Inflammatory macrophage (primary cell): ENCODE measurements at places on chromosomes 16 and 17.
A peak's percentile ranks its signal among the peaks of the same experiment; 100 is the strongest.

GRCh38 chr17:6092903-6093468 lies 22.8 kb downstream of the WSCD1 start:
- no peak for DNase-seq

DNA sequence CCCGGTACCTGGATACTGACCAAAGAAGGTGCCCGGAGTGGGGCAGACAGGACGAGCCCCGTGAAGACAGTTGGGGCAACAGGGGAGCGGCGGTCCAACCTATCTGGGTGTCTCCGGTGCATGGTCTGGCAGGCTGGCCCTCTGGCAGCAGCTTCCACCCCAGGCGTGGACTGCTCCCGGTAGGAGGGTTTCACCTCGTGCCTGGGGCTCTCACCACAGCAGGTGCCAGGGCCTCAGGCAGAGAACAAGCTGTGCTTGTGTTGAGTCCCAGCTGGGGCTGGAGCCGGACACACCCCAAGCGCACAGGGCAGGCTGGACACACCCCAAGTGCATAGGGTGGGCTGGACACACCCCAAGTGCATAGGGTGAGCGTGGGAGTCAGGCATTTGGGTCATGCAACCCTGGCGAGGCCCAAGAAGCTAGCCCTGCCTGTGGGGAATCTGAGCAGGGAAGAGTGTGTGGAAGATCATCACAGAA lies 1.5 kb upstream of the FBXL16 start:
- DNase-seq, result no peak

GRCh38 chr17:44223541-44224071 lies 4.1 kb upstream of the UBTF start:
- no peak for DNase-seq

- no peak for DNase-seq
Observed at GRCh38 chr16:56594292-56594619, 4.9 kb downstream of the MT3 start.

DNA sequence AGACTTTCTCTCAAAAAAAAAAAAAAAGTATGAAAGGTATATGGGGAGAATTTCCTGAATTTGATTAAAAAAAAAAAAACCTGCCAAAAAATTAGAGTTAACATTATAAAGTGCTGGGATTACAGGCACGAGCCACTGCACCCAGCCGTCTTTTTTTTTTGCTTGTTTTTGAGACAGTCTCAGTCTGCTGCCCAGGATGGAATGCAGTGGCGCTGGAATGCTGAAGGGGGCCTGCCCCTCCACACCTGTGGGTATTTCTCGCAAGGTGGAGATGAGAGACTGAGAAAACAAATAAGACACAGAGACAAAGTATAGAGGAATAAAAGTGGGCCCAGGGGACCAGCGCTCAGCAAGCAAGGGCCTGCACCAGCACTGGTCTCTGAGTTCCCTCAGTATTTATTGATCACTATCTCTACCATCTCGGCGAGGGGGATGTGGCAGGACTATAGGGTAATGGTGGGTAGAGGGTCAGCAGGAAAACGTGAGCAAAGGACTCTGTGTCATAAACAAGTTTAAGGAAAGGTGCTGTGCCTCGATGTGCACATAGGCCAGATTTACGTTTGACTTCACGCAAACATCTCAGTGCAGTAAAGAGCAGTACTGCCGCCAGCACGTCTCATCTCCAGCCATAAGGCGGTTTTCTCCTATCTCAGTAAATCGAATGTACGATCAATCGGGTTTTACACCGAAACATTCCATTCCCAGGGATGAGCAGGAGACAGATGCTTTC lies 117.2 kb downstream of the GOSR1 start:
- DNase-seq, result no peak

DNA sequence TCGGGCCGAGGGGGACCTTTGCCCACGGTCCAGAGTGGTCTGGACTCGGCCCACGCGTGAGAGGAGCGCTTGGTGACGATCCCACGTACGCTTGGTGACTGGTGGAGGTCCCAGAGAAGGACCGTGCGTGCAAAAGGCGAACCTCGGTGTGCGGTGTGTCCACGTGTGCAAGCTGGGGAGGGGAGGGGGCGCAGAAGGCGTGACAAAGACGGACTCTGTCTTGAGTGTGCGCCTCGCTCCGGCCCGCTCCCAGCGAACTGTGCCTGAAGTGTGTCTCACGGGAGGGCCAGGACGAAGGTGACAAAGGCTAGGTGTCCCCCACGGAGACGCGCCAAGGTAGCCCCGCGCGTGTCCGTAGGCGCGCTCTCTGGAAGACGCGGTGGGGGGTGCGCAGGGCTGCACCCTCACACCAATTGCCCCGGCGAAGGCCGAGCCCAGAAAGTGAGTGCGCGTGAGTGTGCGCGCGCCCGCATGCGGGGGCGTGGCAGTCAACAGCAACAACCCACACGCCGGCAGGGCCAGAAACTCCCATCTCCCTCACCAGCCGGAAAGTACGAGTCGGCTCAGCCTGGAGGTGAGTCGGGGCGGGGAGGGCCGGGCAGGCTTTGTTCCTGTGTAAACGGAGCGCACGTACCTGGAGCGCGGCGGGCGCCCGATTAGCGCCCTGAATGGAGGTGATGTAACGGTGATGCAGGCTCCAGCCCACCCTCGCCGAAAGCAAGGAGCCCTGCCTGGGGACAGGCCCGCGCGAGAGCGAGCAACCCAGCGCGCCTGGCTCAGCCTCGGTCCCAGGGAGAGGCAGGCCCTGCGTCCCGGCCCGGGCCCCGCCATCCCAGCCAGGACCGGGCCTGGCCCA lies at the start of gene GPRC5C:
Gene GPRC5C, plus strand, starts transcription at position 521 of the 856 bp plus-strand sequence. CDS start 7,689 bp downstream, outside the sequence.
- DNase-seq, result no peak

DNA sequence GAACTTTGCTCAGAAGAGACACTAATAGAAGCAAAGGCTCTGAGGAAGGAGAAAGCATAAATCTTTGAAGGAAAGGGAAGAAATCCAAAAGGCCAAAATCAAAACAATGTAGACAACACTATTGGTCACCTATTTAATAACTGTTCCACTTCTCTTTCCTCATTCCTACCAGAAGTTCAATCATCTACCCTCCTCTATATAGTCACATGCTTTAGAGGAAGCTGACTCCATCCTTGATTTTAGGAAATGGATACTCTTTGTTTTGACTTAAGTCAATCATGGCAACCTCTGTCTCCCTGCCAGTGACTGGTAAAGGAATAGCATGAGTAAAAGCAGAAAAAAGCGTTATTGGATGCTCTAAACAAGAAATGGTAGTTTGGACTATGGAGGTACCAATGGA lies 7.3 kb downstream of the BRIP1 start:
- peak; percentile 6 for DNase-seq

- DNase-seq, result no peak
Observed at GRCh38 chr16:54937671-54938211, 7.1 kb downstream of the IRX5 start.

GRCh38 chr16:31351942-31352325 lies 3.0 kb upstream of the ITGAX start:
- peak; percentile 96 for DNase-seq

DNA sequence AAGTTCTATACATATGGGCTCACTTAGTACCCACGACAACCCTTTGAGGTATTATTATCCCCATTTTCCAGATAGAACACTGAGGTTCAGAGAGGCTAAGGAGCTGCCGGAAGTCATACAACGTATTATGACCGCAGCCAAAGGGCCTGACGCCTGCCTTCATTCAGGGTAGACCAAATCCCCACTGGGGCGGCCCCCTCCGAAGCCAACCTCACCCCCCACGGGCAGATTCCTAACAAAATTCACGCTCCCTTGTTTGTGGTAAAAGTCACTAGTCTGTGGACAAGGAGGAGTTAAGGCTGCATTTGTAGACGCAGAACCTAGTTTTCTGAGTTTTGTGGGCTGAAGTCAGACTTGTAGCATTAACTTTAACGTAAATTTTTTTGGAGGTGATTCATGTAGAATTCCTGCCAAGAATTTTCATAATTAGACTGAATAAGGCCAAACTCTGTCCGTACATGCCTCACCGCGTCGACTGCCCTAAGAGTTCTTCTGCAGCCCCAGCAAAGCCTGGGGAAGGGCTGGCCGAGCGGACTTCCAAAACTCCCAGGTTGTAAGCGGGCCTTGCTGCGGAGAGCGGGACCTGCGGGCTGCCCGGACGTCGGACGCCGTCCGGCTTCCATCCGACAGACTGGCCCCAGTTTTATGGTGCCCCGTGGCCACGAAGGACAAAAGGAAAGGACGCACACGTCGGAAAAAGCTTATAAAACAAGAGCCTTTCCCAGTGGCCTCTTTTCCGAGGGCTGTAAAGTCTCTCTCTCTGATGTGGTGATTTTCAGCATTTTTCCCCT lies 75.7 kb downstream of the NXN start:
- DNase-seq, result no peak

GRCh38 chr17:62111562-62112171 lies 46.6 kb upstream of the MED13 start:
- peak; percentile 55 for DNase-seq

DNA sequence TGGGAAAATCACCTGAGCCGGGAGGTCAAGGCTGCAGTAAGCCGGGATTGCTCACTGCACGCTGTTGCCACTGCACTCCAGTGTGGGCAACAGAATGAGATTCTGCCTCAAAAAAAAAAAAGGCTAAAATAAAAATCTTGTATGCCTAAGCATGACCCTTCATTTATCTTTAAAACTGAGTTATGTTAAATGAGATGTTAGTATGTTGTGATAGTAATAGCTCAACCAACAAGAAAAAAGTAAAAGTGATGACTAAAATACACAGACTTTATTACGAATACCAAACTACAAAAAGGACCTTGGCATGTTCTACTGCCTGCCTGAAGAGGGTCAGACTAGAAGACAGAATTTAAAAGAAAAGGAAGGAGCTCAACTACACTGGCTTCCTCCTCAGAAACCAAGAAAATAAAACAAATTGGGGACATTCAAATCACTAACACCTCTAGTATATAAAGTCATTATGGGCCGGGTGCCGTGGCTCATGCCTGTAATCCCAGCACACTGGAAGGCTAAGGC lies 4.4 kb downstream of the SMURF2 start:
- no peak for DNase-seq

DNA sequence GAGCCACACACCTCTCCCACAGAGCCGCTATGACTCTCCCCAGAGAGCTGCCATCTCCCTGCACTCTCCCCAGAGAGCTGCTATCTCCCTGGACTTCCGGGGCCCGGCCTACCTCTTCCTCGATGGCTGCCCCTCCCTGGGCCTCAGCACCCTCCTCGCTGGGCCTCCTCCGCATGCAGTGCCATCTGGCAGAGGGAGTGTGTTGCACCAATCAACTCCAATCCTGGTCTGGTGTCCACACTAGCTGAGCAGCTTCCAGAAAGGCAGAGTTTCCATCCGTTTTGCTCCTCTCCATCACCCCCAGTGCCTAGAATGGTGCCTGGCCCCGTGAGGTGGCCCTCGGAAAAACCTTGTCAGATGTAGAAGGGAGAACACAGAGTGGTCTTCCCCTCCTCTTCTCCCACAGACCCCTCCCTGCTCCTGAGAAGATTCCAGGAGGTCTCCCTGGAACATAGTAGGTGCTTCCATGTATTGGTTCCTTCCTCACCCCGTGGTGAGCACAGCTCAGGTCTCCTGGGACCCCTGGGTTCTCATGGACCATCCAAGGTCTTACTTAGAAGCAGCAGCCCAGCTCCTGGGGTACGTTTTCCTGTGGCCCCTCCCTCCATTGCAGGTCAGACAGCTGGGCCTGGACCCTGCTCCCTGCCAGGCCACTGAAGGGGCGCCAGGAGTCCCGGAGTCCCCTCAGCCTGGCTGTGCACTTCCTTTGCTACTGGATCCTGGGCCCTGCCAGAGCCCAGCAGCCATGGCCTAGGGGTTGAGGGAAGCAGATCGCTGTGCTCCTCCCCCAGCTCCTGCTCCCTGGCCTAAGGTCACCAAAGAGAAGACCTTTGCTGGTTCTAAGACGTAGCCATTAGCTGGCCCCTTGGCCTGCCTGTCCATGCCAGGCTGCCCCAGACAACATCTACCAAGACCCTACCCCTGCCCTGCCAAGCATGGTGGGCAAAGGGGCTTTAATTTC lies 233.8 kb upstream of the GSE1 start:
- DNase-seq, result no peak

GRCh38 chr16:71625113-71625850 lies 702 bp upstream of the MARVELD3 start:
- no peak for DNase-seq

- DNase-seq, result no peak
Observed at GRCh38 chr17:10713318-10713717, 15.9 kb downstream of the ADPRM start.

GRCh38 chr17:80844418-80844990 lies 147.1 kb upstream of the CHMP6 start:
- no peak for DNase-seq

- DNase-seq, result no peak
Observed at GRCh38 chr17:52110923-52111581, 47.5 kb downstream of the CA10 start.

DNA sequence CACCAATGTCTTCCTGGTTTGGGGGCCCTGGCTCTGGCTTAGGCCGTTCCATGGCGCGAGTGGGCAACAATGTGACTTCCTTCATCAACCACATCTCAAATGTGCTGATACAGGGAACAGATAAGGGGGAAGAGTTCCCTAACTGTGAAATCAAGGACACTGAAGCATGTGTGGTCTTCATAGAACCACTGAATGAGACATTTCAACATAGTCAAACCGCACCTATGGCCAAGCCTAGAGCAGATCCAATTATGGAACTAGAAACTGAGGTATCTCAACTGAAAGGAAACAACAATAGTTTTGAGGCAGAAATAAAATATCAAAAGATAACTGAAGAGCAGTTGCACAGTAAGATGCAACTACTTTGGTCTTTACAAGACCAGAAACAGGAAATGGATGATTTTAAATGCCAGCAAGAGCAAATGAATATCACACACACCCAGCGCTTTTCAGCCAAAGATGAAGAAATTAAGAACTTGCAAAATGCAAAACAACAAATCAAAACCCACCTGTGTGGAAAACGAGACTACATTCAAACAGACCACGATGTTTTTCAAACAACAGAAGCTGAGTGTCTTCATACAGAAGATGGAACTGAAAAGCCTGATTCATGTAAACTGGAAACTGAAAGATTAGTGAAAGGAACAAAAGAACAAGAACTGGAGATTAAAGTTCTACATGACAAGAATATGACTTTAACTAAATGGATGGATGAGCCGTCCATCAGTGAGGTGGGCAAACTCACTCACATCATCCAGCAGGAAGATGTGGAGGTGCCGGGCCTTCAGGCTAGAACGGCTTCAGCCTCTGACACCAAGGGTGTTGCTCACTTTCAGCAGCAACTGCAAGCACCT lies 18.1 kb upstream of the LCMT1 start:
- peak; percentile 42 for DNase-seq

GRCh38 chr16:83550183-83550569 lies 257.6 kb upstream of the HSBP1 start:
- no peak for DNase-seq

- DNase-seq, result peak; percentile 20
Observed at GRCh38 chr16:84144209-84144858, 643 bp downstream of the HSDL1 start.

- DNase-seq, result peak; percentile 69
Observed at GRCh38 chr17:21186399-21187187, 27.4 kb downstream of the TMEM11 start.

GRCh38 chr16:56910654-56911539 lies 21.0 kb upstream of the HERPUD1 start:
- DNase-seq, result peak; percentile 90

DNA sequence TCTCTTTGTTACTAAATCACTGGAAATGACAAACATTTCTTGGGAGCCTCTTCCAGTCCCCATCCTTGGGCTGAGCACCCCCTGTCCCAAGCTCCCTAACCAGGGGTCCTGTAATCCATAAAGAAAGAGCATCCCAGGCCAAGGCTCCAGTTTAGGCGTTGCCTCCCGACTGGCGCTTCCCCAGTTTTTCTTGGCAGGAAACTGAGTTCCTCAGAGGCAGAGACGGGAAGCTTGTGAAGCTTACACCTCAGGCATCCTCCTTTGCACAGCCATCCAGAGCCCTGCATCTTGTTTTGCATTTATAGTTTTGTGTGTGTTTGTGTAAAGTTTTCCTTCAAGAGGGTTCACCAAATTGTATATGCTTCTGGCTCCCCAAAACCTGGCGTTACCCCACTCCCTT lies 7.1 kb downstream of the COPZ2 start:
- no peak for DNase-seq
